Activated naive CD8-positive, alpha-beta T cell treated with anti-CD3 and anti-CD28 coated beads for 36 hours (primary cell): ENCODE measurements at places on chromosomes 4 and X. TPM values are rescaled to one million over a fixed set of nuclear protein-coding genes. Genes with fewer than 3 reads are reported as not detected.

- DNase-seq: no peak
Observed at GRCh38 chr4:41559940-41560516, 22.1 kb downstream of the LIMCH1 start.

GRCh38 chr4:94798808-94799207 is 41.1 kb downstream of the BMPR1B start:
- DNase-seq: no peak

DNA sequence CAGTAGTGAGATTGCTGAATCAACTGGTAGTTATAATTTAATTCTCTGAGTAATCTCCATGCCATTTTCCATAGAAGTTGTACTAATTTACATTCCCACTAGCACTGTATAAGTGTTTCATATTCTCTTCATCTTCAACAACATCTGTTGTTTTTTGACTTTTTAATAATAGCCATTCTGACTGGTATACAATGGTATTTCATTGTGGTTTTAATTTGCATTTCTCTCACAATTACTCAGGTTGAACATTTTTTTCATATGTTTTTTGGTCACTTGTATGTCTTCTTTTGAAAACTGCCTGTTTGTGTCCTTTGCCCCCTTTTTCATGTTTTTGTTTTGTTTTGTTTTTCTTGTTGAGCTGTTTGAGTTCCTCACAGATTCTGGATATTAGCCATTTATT is 880.2 kb downstream of the RAPGEF2 start:
- DNase-seq: no peak

GRCh38 chr4:24768604-24769003 is 26.8 kb upstream of the SOD3 start:
- DNase-seq: no peak

- DNase-seq: peak; percentile 28
Observed at GRCh38 chr4:48093991-48094416, 40.0 kb downstream of the TXK start.

DNA sequence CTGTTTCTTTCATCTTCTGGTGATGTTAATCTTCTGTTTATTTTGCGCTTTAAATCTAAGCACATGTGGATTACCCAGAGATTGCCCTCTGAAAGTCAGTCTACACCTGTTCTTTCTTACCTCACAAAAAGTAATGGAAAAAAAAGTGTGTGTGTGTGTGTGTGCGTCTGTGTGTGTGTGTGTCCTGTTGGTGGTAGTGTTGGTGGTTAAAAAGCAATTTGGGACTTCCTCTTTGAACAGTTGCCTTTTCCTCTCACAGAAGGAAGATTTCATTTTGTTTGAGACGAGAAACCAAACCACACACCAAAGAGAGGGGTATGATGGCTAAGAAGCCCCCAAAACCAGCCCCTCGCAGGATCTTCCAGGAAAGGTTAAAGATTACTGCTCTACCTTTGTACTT is at the start of gene STAP1:
STAP1 (plus strand) TSS at position 235 of the 400 bp plus-strand sequence; CDS start at position 318, 83 bp downstream.
- peak; percentile 19 for DNase-seq

DNA sequence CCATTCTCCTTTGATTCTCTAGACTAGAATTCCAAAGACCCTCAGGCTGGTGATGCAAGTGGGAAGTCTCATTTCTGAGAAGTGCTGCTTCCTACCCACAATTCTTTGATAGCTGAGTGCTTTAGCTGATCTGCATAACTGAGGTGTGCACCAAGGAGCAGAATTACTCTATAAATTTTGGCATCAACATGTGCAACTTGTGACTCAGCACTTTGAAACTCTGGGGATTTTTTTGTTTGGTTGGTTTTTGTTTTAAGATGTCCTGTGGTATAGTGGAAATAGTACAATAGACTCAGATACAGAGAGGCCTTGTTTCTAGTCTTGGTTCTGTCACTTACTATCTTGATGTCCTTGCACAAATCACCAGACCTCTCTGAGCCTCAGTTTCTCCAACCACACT is 148.4 kb downstream of the AR start:
- DNase-seq: no peak

TEX13C gene
- total RNA-seq: not detected

HSFX3 gene
- not detected for total RNA-seq

SPCS3 gene
- total RNA-seq: 166 TPM

TMSB15C gene
- total RNA-seq: 2.2 TPM
